ENCODE measurements at places on chromosomes 4 and X.

- DNase-seq, result no peak
Observed at GRCh38 chr4:38531141-38531727, 132.8 kb upstream of the KLF3 start.

GRCh38 chr4:155759372-155760252 lies 791 bp downstream of the GUCY1B1 start:
- DNase-seq, result no peak

- no peak for DNase-seq
Observed at GRCh38 chr4:72274251-72274650, 242.5 kb downstream of the NPFFR2 start.

- DNase-seq, result no peak
Observed at GRCh38 chr4:128320656-128321055, 33.0 kb upstream of the PGRMC2 start.

GRCh38 chr4:145481942-145482208 lies 222 bp downstream of the SMAD1 start:
- DNase-seq, result no peak

GRCh38 chr4:1604706-1605205 lies 79.4 kb downstream of the FAM53A start:
- DNase-seq, result peak; percentile 49

- no peak for DNase-seq
Observed at GRCh38 chrX:45623266-45623665, 422.6 kb upstream of the DIPK2B start.

DNA sequence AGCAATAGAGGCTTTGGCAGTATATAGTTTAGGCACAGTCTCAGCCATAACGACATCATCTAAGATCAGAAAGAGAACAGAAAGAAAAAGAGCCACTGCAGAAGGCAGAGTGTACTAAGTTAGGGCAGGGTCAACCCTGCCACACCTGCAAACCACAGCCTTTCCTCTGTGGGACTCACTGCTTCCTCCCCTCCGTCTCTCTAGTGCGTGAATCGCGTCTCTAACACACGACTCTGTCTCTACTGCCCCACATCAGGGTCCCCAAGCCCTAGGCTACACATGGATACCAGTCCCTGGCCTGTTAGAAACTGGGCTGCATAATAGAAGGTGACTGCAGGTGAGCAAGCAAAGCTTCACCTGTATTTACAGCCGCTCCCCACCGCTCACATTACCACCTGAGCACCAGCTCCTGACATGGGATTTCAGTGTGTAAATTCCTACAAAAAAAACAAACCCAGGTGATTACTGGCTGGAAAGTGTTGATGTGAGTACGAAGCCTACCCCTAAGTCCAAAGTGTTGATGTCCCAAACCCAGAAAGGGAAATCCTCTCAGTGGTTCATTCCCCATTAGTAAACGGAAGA lies 128.9 kb downstream of the PRKX start:
- no peak for DNase-seq

- no peak for DNase-seq
Observed at GRCh38 chrX:71301195-71301924, at the start of gene ITGB1BP2. ITGB1BP2 (plus strand) TSS chrX:71301750; CDS start chrX:71301807, 57 bp downstream.

DNA sequence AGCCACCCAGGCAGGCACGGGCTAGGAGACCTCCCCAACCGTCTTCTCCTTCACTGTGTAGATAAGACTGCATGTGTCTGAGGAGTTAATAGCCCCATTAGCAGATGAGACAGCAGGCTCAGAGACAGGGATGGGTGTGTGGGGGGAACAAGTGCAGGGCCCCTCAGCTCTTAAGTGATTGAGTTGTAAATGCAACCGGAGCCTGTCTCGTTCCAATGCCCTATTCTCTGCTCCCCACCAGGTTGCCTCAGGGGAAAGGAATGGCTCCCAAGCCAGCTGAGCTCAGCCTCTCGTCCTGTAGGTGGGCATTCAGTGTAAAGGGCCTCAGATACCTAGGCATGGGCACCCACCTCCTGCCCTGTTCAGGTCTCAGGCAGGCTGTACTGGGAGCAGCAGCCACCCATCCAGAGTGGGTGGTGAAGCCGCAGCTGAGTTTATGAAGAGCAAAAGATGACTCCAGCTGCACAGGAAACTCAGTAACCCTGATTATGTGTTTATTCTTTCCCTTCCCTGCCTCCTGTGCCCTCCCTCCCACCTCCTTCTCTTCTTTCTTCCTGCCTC lies 87.3 kb downstream of the PJA1 start:
- no peak for DNase-seq

DNA sequence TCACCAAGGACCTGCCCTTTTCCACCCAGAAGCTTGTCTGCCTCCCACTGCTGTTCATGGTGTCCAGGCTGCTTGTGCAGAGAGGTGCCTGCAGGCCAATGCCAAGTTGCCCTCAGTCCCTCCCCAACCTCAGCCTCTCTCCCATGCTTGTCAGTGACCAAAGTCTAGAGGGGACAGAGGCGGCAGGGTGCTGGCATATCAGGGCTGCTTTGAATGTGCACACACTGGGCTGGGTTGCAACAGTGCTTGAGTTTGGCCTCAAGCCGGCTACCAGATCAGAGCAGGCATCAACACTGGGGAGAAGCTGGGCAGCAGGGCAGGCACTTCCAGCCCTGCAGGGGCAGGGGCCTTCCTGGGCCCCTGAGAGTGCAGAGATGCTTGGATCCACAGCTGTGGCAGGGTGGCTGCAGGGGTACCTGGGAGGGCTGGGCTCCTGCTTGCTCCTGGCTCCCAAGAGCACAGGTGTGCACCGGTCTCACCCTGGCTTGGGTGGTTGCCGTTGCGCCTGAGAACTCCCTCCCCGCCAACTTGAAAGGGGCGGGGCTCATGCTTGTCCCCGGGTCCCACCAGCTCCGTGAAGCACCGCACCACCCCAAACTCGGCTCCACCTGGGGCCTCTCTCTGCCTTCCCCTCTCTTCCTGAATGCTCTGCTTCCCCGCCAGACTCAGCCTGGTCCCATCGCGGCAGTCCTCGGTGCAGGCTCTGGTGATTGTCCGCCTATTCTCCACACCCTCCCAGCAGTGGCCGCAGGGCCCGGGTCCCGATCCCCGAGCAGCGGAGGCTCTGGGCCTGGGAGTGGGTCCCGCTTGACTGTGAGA lies 1681.9 kb upstream of the ADGRL3 start:
- DNase-seq, result no peak

DNA sequence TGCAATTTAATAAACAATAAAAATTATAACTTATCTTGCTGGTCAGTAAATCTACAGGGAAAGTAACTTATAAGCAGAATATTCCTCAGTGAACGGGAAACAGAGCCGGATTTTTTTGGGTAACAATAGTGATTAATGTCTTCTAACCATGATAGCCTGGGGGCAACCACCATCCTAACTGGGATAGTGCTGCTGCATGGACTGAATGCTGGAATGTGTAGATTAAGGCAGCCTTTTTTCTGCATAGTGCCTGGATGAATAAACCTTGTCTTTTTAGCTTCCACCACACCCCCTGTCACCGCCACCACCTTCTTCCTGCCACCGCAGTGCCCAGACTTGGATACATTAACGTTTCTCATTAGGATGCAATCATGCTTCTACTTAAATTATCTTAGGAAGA lies 83.6 kb upstream of the LNX1 start:
- no peak for DNase-seq

- no peak for DNase-seq
Observed at GRCh38 chr4:3690551-3691152, 75.5 kb upstream of the ADRA2C start.

DNA sequence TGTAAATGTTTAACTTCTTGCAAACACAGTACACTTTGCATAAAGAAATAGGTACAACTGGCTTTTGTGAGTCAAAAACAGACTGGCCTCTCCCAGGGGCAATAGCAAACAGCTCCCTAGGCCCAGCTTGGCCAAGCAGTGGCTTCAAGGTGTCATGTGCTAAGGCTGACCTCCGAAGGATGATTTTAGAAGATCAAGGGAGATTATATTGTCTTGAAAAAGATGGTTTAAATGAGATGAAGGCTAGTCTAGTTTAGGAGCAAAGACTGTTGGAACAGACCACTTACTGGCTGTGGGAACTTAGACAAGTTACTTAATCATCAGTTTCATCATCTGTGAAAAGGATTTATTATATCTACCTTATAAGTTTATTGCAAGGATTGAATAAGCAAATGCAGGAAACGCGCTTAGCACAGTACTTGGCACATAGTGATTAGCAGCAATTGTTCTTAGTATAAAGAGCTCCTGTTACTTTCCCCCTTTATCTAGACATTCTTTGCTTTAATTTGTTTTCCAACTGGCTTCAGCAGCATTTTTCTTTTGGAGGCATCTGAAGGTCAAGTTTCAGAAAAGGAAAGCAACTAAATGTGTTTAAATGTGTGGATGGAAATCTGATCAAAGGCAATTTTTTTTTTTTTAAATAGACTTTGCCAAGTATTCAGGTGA lies 17.2 kb downstream of the ANXA3 start:
- no peak for DNase-seq

- no peak for DNase-seq
Observed at GRCh38 chrX:54076903-54077302, 32.6 kb upstream of the PHF8 start.

DNA sequence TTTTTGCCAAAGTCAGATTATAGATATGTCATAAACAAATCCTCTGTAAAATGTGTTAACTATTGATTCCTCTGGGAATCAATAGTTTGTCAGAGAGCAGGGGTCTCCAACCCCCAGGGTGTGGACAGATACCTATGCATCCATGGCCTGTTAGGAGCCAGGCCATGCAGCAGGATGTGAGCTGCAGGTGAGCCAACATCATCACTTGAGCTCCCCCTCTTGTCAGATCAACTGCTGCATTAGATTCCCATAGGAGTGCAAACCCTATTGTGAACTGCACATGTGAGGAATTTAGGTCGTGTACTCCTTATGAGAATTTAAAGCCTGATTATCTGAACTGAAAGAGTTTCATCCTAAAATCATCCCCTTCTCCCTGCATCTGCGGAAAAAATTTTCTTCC lies 1365.4 kb downstream of the ARAP2 start:
- no peak for DNase-seq

GRCh38 chr4:90951037-90951436 lies 823.8 kb downstream of the CCSER1 start:
- no peak for DNase-seq

DNA sequence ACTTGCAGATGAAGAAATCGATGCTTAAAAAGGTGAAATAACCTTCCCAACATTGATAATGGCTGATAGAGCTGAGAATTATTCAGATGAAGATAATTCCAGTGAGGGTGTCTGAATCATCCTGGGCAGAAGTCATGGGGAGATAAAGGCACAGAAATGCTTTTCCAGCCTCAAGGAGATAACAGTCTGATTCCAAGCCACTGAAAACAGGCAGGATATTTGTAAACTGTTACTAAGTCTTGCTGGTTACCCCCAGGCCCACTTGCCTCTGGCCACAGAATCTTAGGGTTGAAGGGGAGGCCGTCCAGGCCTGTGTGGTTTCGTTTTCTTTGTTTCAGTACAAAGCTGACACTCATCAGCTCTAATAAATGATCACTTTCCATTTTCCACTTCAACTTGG lies 158.5 kb downstream of the SH3KBP1 start:
- no peak for DNase-seq

DNA sequence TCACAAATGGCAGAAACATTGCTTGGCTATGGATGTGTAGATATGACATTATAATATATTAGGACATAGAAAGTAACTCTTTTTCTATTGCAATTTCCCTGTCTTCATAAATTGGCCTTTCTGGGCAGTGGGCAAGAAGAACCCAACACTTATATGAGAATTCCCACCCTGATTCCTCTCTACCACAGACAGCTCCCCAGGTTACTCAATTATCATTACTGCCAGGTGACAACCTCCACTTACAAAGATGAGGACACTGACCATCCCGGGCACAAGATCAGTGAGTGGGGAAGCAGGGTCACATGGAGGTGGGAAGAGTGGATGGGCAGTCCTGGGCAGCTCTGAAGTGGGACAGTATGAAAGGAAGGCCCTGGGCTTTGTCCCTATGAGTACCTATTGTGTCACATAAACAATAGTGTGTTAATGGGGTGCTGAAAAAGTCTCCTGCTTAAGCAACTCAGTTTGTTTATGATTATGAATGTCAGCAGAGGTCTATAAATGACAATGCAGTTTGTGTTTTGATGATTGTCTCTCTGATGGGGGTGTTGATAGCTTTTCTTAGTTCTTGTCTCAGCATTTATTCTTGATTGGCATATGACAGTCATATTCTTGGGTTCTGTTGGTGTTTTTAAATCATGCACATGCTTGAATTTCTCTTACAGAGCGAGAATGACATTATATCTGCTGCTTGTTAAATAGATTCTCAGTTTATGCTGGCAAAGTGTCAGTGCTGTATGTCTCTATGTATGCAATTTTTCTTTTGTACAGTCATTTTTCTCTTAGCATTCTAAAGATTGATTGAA lies 99.9 kb downstream of the SLIT2 start:
- no peak for DNase-seq

GRCh38 chr4:128521648-128522111 lies 234.1 kb upstream of the PGRMC2 start:
- no peak for DNase-seq

DNA sequence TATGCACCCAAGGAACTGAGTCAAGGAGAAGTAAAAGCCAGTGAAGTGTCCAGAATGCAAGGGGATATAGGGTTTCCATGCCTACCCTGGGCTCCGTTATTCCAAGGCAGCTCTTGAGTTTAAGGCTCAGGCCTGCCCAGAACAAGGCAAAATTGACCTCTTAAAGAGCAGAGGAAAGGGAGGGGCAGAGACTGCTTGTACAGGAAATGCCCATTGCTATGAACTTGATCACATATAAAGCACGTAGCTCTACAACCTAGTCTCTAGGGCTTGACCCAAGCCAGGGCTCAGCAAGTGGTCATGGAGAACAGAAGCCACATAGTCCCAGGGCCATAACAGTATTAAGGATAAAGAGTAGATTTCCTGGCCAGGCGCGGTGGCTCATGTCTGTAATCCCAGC lies 58.2 kb upstream of the MSN start:
- no peak for DNase-seq

- DNase-seq, result no peak
Observed at GRCh38 chr4:148481636-148482035, 39.4 kb upstream of the NR3C2 start.

GRCh38 chr4:138039010-138039409 lies 203.1 kb downstream of the SLC7A11 start:
- DNase-seq, result no peak

DNA sequence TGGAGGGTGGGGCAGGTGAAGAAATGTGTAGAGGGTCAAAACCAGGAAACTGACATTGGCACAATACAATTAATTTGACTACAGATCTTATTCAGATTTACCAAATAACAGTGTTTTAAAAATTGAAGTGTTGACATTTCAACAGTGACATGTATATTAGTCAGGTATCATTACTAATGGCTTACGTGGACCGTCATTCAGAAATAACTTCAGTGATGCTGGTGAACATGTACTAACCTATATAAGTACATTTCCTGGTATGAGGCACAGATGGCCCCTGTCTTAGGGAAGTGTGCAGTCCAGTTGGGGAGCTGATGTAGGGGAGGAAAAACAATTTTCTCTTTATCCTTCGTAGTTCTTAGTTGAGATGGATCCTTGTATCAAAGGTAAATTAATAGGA lies 22.3 kb upstream of the MAOA start:
- no peak for DNase-seq

GRCh38 chr4:123405267-123405865 lies 8.8 kb downstream of the SPRY1 start:
- no peak for DNase-seq

DNA sequence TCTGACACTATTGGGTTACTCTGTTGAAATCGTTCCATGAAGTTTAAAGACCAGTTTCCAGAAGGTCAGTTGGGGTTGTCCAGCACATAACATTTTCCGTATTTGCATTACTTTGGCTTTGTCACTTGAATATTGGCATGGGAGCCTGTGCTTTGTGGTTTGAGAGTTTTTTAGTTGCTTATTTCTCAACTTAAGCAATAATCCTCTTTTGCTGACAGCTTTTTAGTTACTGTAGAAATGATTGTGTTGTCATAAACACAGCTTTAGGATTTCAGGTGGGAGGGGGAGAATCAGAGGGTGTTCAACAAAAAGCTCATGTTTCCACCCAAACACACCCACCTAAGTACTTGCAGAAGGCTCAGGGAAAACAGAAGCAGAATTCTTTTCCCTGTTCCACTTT lies 210.7 kb upstream of the TLL1 start:
- no peak for DNase-seq
